ENCODE measurements at places on chromosomes 1 and 21. TPM values are rescaled to one million over a fixed set of nuclear protein-coding genes. Genes with fewer than 3 reads are reported as not detected.

Gene MRPL9
- 105 TPM for polyA plus RNA-seq

- DNase-seq = no peak
Observed at GRCh38 chr1:18938008-18938706, 18.3 kb downstream of the IFFO2 start.

- no peak for DNase-seq
Observed at GRCh38 chr1:66768965-66769364, 16.7 kb downstream of the DYNLT5 start.

- no peak for DNase-seq
Observed at GRCh38 chr21:46442938-46443337, 15.8 kb upstream of the DIP2A start.

DNA sequence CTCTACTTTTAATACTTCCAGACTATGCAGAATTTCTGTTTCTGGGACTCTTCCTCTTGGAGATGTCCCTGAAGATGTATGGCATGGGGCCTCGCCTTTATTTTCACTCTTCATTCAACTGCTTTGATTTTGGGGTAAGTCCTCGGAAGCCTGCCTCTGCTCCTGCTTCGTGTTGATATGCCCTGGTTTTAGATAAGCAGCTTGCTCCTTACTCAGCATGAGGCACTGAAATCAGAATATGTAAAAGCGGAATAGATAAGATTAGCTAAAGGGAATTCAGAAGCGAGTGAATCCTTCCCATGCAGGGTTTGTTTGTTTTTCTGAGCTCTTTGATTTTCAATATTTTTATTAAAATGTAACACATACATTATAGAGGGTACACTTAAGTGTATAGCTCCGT is 234.7 kb downstream of the CACNA1E start:
- DNase-seq = no peak

Data from left renal cortex interstitium (tissue), 4 donors.